ENCODE measurements at places on chromosomes 3 and 15.

GRCh38 chr3:62995530-62995929, 120.3 kb upstream of the CADPS start:
- DNase-seq = no peak

DNA sequence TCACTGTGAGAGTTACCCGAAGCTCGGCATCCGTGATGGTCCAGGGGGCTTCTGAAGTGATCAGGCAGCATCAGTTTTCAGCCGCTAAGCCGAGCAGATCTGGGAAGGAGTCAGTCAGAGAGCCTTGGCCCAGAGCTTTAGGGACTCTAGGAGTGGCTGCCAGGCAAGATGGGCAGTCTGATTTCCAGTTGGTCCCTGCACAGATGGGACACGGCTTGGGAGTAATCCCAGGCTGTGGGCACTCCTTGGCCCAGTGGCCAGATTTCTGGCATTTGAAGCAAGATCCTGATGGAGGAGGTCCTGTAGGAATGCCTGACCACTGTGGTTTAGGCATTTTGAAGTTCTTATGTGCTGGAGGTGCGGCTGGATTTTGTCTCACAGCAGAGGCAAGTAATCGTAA, 10.5 kb upstream of the IP6K2 start:
- DNase-seq = no peak

GRCh38 chr3:65671004-65671403, 367.7 kb downstream of the MAGI1 start:
- no peak for DNase-seq

- DNase-seq = no peak
Observed at GRCh38 chr3:129890125-129890524, 3.4 kb downstream of the TMCC1 start.

DNA sequence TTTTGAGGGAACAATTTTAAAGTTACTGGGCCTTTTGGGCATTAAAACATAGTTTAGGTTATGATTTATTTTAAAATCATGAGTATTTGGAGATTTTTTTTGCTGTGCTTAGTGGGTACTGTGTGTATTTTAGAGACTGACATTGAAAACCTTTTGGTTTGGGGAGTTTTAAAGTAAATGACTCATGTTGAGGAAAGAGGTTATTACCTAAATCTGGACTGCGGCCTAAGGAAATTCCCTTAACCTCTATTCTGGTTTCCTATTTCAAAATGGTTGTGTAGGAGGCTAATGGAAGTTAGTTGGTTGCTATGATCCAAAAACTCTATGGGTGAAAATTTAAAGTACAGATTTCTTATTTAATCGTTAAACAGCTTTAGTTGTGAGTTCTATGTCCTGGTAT, 57.3 kb upstream of the DPH6 start:
- no peak for DNase-seq
